ENCODE measurements at places on chromosomes 3 and 15.

GRCh38 chr15:95350908-95351307, 979.6 kb upstream of the NR2F2 start:
- no peak for DNase-seq

DNA sequence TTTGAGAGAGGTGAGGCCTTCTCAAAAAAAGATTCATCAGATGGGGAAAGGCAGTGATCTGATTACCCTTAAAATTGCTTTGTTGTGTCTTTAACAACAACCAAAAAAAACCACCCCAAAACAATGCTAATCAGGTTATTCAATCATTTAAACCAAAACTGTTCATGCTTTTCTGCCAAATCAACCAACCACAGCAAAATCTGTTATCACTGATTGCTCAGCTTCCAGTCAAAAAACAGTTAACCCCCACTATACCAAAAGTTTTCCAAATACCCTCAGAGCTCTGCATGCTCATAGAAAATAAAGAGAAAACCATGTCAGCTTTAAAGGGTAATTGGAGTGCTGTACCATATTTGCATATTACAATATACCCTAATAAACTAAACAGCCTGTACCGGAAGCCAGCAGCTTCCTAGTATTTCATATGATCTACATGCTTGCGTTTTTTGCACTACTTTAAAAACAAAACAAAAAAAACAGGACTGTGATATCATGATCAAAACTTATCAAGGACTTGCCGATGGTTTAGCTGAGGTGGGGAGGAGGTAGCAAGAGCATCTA, 22.8 kb downstream of the SATB1 start:
- DNase-seq = no peak

DNA sequence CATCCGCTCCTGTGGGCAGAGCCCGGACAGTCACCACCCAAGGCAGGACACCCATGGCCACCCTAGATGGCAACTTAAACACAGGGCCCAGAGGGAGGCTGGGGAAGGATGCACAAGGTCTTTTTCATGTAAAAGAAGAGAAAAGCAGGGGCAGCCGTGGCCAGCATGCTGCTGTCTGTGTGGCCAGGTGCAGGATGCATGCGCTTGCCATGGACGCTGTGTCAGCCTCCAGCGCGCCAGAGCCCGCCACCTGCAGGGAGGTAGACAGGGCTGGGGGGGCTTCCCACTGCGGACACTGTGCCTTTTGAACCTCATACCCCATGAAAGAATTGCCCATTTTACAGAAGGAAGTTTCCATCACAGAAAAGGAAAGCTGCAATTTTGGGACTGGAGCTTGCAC, 18.2 kb downstream of the UROC1 start:
- DNase-seq = no peak

DNA sequence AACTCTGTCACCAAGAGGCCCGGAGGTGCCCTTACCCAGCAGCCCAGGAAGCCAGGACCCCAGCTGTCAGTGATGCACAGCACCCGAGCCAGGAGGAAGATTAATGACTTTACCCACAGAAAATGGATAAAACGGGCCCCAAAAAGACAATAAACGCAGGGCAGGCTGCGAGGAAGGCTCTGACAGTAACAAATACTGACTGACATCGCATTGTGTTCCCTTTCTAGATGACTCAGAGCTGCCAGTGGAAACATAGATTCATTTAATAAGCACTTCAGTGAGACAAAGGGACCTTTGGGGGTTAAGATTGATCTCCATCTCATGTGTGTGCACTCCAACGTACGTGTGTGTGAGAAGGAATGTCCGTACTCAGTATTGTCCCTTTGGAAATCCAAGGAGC, 225.3 kb upstream of the PPP2R3A start:
- DNase-seq = no peak

GRCh38 chr15:31136016-31136415, 34.5 kb upstream of the TRPM1 start:
- DNase-seq = peak; percentile 41

- no peak for DNase-seq
Measured at GRCh38 chr3:33377931-33378330, 62.3 kb downstream of the UBP1 start.

GRCh38 chr3:15430624-15431023, 3.2 kb downstream of the EAF1 start:
- no peak for DNase-seq

GRCh38 chr3:176051766-176052165, 1145.5 kb downstream of the TBL1XR1 start:
- DNase-seq = no peak

GRCh38 chr15:59157840-59158700, 48.6 kb upstream of the LDHAL6B start:
- no peak for DNase-seq

- DNase-seq = no peak
Measured at GRCh38 chr15:71812966-71813722, 2.8 kb downstream of the NR2E3 start.

GRCh38 chr3:108202834-108203233, 19.4 kb downstream of the IFT57 start:
- DNase-seq = no peak

- no peak for DNase-seq
Measured at GRCh38 chr3:107013641-107014040, 363.6 kb upstream of the CCDC54 start.

GRCh38 chr3:80234706-80235105, 466.9 kb upstream of the ROBO1 start:
- DNase-seq = no peak

GRCh38 chr3:138812806-138813205, 21.9 kb downstream of the PIK3CB start:
- no peak for DNase-seq
